ENCODE measurements at places on chromosomes 16 and 17.
A peak's percentile ranks its signal among the peaks of the same experiment; 100 is the strongest.

DNA sequence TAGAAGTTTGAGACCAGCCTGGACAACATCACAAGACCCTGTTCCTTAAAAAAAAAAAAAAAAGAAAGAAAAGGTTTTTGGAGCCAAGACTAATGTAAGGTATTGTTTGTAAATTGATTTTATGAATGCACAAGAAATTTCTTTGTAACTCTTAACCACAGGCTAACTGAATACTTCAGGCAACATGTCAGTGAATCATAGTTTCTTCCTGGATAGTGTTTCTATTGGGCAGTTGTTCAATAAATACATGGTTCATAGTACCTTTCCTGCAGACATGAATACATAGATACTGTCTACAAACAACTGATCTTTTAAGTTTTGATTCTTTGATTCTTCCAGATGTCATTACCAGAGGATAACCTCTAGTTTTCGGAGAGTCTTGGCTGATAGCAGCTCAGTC is 11.6 kb downstream of the DDX42 start:
- DNase-seq: no peak

GRCh38 chr17:7646457-7646856 is 4.3 kb upstream of the ATP1B2 start:
- DNase-seq: no peak

DNA sequence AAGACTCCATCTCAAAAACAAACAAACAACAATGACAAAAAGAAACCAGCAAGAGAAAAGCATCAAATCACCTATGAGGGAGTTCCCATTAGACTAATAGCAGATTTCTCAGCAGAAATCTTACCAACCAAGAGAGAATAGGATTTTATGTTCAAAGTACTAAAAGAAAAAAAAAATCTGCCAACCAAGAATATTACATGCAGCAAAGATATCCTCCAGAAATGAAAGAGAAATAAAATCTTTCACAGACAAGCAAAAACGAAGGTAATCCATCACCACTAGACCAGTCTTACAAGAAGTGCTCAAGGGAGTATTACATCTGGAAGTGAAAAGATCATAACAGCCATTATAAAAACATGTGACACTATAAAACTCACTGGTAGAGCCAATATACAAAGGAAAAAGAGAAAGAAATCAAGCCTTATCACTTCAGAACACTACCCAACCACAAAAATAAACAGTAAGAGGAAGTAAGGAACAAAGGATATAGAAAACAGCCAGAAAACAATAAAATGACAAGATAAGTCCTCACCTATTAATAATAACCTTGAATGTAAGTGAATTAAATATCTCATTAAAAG is 66.3 kb downstream of the STX8 start:
- DNase-seq: no peak

DNA sequence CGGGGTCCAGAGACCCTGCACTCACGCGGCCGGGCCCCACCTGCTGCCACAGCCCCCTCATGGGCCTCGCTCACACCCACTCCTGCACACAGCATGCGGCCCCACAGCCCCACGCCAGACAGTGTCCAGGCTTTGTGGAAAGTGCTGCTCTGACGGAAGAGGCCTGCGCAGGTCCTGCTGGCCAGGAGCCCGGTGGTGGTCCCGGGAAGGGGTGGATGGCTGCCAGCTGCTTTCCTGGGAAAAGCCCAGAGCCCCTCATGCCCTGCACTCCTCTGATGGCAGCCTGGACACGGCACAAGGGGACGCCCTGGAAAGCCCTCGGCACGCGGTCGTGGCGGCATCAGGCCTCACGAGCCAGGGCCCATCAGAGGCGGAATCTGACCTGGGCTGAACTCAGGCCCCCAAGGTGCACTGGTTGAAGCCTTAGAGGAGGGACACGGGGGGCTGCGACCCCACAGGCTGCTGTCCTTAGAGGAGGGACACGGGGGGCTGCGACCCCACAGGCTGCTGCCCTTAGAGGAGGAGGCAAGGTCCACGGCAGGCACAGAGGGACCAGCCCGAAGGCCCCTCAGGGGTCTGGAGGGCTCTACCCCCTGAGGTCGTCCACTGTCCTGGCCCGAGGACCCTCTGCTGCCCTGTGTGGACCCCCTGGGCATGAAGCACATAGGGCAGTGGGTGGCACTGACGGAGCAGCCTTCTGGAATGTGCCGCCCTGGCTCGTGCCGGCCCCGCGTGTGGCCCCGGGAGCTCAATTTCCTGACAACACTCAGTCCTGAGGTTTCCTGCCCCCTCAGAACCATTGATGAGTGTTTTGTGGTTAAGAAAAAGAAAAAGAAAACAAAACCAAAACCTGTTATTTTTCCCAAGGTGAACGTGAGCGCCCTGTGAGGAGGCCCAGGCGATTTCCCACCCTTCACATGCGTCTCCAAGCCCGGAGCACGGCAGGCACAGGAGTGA is 22.1 kb downstream of the SOX8 start:
- peak; percentile 37 for DNase-seq

DNA sequence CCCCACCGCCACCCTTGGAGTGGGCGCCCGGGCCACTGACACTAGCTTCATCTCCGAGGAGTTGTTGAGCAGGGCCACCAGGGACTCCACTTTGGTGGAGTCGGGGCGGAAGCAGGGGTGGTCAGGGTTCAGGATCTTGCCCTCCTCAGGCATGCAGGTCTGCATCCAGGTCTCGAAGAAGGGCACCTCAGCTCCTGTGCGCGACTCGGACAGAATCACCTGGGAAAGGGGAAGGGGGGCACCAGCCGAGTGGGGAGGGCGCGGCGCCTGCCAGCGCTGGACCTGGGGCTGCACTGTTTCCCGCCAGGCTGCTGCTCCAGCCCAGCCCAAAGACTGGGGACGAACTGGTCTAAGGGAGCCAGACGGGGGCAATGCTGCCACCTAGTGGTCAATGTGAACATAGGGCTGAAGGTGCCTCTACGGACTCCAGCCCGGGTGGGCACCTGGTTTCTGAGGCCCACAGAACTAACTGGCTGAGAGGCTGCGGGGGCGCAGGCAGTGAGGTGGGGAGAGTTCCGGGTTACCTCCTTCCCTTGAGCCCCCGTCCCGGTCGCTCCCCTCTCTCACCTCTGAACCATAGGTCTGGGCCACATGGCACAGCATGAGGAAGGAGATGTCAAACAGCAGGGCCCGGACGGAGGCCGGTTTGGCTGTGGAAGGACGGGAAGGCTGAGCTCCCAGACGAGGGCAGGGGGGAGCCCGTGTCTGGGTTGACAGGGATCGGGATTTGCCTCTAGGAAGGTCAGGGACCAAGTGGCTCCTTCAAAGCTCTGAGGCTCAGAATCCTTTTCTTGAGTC is 11.8 kb downstream of the CSF3 start:
- DNase-seq: peak; percentile 68

- DNase-seq: no peak
These were observed 20.3 kb upstream of the CDH5 start for GRCh38 chr16:66346221-66346620.

DNA sequence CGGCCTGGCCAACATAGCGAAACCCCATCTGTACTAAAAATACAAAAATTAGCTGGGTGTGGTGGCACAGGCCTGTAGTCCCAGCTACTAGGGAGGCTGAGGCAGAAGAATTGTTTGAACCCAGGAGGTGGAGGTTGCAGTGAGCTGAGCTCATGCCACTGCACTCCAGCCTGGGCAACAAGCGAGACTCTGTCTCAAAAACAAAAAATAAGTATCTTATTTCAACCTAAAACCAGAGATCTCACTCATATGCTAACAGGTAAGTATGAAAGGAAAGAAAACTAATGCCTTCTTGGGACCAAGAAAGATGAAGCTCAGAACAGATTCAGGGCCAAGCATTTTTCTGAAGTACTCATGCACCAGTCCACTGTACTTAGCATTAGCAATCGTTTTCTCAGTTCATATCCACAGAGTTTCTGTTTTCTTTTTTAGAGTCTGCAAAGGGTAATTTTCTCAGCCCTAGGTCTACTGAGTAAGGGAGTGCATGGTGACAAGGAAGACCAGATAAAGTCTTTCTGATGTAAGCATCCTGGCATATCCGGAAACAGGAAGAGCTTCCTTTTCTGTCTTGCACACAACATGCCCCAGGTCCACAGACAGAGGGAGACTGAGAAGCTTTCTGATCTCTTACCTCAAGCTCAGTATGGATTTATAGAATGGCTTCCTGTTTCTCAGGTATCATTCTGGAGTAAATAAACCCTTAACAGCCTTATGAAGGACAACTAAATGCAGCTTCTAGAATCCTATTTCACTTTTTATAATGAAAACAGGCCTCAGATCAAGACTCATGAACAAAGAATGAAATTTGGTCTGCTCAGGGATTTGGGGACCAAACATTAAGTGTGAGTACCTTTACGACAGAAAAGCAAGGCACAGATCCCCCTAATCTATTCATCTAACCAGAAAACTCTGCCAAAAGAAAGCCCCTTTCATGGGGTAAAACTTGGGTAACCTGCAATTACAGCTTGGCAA is 38.7 kb upstream of the FOXJ1 start:
- no peak for DNase-seq

- no peak for DNase-seq
These were observed 126.9 kb downstream of the MRM1 start for GRCh38 chr17:36728030-36728991.

- no peak for DNase-seq
These were observed 13.5 kb downstream of the TBCD start for GRCh38 chr17:82765371-82765770.

DNA sequence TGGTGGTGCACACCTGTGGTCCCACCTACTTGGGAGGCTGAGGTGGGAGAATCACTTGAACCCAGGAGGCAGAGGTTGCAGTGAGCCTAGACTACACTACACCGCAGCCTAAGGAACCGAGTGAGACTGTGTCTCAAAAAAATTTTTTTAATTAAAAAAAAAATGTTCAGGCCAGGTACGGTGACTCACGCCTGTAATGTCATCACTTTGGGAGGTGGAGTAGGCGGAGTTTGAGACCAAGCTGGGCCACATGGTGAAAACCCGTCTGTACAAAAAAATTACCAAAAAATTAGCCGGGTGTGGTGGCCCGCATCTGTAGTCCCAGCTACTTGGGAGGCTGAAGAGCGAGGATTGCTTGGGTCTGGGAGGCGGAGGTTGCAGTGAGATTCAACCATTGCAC is 3.6 kb upstream of the FAM222B start:
- DNase-seq: no peak

- no peak for DNase-seq
These were observed 13.1 kb downstream of the FMNL1 start for GRCh38 chr17:45234641-45235415.

GRCh38 chr17:35895636-35896587 is 15.8 kb upstream of the CCL5 start:
- no peak for DNase-seq

DNA sequence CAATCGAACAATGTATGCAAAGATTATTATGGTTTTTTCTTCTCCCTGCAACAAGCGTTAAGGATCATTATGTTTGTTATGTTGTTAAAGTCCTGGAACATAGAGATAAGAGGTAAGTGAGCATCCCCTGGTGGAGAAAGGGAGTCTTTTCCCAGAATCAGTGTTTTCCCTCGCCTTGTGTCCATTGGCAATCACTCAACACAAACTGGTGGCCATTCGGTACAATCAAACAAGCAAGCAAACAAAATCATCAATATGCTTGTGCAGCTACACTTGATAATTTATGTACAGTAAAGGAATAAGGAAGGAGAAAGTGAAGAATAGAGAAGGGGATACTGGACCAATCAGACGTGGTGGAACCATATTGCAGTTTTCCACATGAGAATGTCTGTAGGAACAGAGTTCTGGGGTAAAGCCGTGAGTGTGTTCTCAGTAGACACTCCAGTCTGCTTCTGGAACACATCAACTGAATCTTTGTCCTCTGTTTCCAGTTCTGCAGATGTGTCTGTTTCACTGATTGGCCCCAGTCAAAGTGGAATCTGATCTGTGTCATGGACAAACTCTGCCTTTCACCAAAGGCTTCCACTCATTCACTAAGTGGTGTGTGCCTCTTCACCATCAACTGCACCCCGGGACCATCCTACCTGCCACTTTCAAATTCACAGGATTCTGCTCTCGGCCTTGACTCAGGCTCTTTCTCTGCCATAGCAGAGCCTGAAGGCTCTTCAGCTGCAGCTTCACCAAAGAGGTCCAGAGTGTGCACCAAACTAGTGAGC is 169.5 kb downstream of the AHSP start:
- DNase-seq: no peak

DNA sequence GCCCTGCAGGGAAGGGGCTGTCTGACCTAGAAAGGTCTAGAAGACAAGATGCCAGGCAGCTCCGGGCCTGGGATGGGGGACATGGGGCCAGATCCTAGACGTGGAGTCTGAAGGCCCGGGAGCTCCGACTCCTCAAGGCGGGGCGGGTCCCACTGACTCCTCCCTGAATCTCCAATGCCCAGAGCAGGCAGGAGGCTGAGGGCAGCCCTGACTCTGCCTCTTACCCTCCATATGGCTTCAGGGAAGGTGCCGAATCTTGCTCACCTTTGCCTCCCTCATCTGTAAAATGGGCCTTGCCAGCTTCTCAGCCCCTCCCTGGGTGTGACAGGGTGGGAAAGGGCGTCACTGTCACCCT is 14.8 kb downstream of the VASN start:
- no peak for DNase-seq

GRCh38 chr16:75262104-75262799 is 10.8 kb upstream of the BCAR1 start:
- no peak for DNase-seq

DNA sequence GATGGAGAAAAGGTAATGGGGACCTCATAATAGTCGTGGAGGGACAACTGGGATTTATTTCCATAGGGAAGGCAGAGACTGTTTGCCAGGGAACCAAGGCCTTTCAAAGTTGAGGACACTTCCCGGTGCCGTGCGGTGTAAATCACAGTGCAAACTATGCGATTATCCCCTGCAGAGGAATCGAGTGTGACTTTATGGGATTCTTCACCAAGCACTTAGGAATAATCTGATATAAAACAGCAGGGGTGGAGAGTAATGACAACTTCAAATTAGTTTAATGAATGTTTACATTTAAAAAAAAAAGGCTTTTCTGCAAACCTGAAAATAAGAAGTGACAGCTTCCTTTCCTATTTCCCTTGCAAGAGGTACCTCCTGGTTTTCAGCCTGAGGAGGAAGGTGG is 538.2 kb downstream of the MAF start:
- no peak for DNase-seq

DNA sequence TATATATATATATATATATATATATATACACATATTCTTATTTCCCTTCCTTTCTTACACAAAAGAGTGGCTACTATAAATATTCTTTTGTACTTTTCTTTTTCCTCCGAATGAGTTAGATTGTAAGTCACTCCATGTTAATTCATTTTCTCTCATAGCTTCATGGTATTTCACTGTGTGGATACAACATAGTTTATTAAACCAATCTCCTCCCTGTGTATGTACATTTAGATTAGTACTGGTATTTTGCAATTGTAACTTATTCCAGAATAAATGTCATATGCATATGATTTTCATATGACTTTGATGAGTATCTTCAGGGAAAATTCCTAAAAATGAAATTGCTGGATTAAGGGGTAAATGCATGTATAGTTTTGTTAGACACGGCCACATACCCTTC is 20.0 kb upstream of the FA2H start:
- DNase-seq: no peak

- DNase-seq: no peak
These were observed 23.9 kb downstream of the AMFR start for GRCh38 chr16:56401482-56401881.
